Adrenal gland (tissue), 19 donors: ENCODE measurements at places on chromosomes 11 and 22. TPM values are rescaled to one million over a fixed set of nuclear protein-coding genes. Genes with fewer than 3 reads are reported as not detected.

BAIAP2L2 gene
- 0.46 TPM for total RNA-seq

IL17REL gene
- total RNA-seq = not detected

DNA sequence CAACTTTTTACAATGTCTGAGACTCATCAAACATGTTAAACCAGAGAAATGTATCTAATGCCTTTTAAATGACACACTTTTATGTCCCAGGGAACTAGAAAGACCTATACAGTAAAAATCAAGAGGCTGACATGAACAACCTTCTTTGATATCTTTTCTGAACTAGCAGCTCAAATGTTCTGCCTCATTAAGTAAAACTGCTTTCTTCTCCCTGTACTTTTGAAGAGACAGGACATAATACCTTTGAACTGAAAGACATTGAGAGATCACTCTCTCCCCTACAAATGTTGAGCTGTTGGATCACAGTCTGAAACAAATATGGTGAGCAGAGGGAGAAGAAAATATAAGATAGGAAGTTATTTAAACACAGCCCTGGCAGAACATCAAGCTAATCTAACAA lies 123.0 kb downstream of the FAM181B start:
- H3K36me3 ChIP-seq = no peaks in the 10 kb centered on the region
- no peak overlapping the region for H3K27ac ChIP-seq
- no peaks in the 10 kb centered on the region for H3K27me3 ChIP-seq
- DNase-seq = no peak
- H3K4me3 ChIP-seq = no peak overlapping the region

DNA sequence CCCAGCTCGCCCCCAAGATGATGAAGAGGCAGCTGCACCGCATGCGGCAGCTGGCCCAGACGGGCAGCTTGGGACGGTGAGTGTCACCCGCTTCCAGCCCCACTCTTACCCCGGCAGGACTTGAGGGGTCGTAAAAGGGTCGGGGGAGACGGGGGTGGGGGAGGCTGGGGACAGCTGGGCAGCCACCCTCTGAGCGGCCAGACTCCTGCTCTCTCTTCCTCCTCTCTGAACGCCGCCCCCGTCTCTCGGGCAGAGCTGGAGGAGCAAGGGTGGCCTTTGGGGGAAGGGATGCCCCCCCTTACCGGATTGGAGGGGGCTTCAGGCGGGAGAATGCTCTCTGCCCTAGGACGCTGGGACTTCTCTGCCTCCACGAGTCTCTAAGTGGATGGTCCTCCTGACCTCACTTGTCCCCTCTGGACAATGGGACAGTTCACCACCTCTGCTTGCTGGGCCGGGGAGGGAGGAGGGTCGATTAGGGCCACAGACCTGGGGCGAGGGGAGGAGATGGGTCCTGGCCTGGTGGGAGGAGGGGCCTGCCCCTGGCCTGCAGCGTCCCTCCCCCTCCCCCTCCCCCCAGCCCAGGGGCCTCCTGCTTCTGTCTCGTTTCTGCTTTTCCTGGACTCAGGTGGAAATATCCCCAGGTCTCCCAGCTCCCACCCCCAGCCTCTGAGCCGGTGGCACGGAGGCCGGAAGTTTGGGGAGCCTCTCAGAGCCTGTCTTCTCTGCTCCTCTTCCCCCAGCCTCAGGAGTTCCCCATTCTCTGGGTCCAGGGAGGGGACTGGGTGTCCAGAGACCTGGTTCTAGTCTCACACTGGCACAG lies 512 bp downstream of the SH3BP1 start:
- no peak overlapping the region for H3K4me3 ChIP-seq
- H3K27me3 ChIP-seq = no peaks in the 10 kb centered on the region

OR51B5 gene
- total RNA-seq = 1.00 TPM

CHRM4 gene
- not detected for total RNA-seq

DNA sequence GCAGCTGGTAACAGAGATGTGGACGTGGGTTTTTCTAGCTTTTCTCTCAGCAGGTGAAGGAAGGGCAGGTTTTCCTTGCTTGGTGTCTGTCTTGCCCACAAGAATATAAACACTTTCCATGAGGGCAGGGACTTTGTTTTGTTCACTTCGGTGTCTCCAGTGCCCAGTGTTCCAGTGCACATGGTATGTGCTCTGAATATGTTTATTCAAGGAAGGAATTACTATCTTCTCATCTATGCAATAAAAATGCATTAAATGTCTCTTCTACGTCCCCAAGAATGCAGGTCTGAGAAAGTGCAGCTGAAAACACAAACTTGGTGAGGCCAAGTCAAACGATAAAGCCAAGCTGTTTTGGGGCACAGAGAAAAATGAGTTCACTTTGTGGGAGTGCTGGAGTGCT lies 56.3 kb upstream of the PLET1 start:
- no peak overlapping the region for H3K27ac ChIP-seq
- H3K4me1 ChIP-seq = peaks cover 19% of the 10 kb centered on the region
- no peak overlapping the region for H3K4me3 ChIP-seq
- no peaks in the 10 kb centered on the region for H3K27me3 ChIP-seq

MYRF gene
- 0.48 TPM for total RNA-seq

TRIM29 gene
- 1.1 TPM for total RNA-seq

DNA sequence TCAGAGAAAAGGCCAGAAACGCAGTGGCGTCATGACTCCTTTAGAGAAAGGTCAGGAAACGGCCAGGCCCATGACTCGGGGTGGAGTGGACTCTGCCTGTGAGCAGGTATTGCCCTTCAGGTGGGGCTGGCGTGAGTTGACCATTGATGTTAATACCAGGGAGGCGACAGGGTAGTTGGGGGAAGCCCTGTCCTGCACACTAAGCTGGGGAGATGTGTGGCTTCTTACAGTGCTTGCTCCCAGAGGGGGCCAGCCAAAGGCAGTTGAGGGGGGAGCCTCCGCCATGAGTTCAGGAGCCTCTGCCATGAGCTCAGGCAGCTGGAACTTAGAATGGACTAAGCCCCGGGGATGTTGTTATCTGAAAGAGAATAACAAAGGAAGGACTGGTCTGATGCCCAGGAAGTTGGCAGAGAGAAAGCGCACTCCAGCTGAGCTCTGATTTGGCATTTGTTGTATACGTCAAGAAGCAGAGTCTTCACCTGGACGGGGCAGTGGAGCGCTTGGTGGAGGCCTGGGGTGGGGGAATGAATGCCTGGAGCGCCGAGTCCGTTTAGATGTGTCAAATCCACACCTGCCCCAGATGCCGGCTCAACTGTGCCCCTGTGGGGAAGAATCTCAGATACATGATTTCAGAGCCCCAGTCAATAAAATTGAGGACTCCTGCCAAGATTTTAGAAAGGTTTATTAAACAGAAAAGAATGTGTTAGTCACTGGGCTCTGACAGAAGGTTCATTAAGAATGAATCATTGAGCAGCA lies 222.5 kb downstream of the TBC1D22A start:
- no peak for DNase-seq
- no peak overlapping the region for H3K4me3 ChIP-seq
- no peaks in the 10 kb centered on the region for H3K36me3 ChIP-seq
- H3K4me1 ChIP-seq = peaks cover 3% of the 10 kb centered on the region
- no peak overlapping the region for H3K27ac ChIP-seq
- no peaks in the 10 kb centered on the region for H3K27me3 ChIP-seq

DNA sequence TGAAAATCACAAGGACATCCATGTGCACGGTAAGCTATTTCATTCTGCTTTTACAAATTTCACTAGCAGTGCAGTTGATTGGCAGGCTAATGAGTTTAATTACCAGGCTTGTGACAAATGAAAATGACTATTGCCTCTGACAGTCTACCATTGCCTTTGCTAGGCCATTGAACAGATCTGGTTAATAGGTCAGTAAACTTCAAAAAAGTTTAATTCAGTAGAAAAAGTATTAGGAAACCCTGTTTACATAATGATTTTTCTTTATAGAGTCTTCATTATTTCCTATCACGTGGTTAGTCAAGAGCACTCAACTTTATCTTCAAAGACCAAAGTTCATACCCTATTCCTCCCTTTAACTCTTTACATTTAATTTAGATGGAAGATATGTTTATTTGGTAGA lies 77.0 kb downstream of the PRMT3 start:
- H3K4me3 ChIP-seq = no peak overlapping the region
- H3K36me3 ChIP-seq = no peaks in the 10 kb centered on the region
- DNase-seq = no peak
- no peaks in the 10 kb centered on the region for H3K27me3 ChIP-seq
- no peak overlapping the region for H3K27ac ChIP-seq
- no peaks in the 10 kb centered on the region for H3K4me1 ChIP-seq

- H3K27ac ChIP-seq = no peak overlapping the region
- no peaks in the 10 kb centered on the region for H3K27me3 ChIP-seq
- no peaks in the 10 kb centered on the region for H3K4me1 ChIP-seq
- no peak for DNase-seq
- H3K4me3 ChIP-seq = no peak overlapping the region
- peaks cover 96% of the 10 kb centered on the region for H3K36me3 ChIP-seq
These were observed 56.2 kb downstream of the SBF1 start for GRCh38 chr22:50418624-50419023.

GRCh38 chr22:23467721-23468294 lies 112.3 kb downstream of the IGLL1 start:
- no peak for DNase-seq
- H3K27ac ChIP-seq = no peak overlapping the region
- H3K4me3 ChIP-seq = no peak overlapping the region
- H3K36me3 ChIP-seq = no peaks in the 10 kb centered on the region
- H3K4me1 ChIP-seq = no peaks in the 10 kb centered on the region

DNA sequence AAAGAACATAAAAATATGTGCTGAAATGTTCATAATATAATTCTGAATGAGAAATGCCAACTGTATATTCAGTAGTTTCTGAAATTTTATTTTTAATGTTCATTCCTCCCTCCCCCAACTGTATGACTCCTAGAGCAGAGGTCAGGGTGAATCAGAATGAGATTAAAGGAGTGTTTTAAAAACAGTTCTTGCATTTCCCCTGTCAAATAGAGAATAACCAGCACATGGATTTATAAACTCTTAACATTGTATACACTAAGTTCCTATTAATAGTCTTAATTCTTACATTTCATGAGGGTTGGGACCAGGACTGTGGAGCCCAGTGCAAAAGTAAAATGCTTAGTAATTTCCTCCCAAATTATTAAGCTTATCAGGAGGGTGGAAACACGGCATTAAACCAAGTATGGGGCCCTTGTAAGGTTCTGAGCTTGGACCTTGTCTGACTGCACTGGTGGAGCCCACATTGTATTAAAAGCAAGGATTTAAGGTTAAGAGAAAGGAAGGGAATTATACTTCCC lies 474.6 kb upstream of the RAG2 start:
- H3K4me1 ChIP-seq = no peaks in the 10 kb centered on the region
- no peak overlapping the region for H3K4me3 ChIP-seq
- H3K27ac ChIP-seq = no peak overlapping the region

DNA sequence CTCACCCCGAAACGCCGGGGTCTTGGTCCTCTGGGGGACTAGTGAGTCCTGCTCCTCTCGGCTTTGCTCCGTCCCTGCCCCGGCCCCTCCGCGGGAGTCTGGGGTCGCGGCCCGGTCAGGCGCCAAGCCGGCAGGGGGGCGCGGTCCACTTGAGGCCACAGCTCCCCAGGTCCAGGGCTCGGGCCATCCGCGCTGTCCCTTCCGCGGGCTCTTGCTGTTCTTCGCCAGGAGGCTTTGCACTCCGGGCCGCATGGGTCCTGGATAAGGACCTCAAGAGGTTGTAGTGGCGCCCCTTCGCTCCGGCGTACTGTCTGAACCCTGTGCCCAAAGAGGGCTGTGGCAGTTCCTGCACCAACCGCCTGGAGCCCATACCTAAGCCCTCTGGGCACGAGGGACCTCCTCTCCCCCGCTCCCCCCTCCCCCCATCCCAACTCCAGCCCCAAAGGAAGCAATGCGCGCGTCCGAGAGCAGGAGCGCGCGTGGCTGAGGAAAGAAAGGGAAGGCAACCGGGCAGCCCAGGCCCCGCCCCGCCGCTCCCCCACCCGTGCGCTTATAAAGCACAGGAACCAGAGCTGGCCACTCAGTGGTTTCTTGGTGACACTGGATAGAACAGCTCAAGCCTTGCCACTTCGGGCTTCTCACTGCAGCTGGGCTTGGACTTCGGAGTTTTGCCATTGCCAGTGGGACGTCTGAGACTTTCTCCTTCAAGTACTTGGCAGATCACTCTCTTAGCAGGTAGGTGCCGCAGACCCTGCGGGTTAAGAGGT lies at the start of gene ADM:
TSS of gene ADM (plus strand) at position 579 of the 767 bp plus-strand sequence. CDS start 628 bp downstream, outside the sequence.
- peak within 1 kb of the TSS; percentile 22 for H3K4me3 ChIP-seq
- no peaks in the 10 kb centered on the region for H3K36me3 ChIP-seq
- no peaks in the 10 kb centered on the region for H3K27me3 ChIP-seq

RAG2 gene
- not detected for total RNA-seq

- no peaks in the 10 kb centered on the region for H3K27me3 ChIP-seq
- H3K4me1 ChIP-seq = no peaks in the 10 kb centered on the region
- H3K36me3 ChIP-seq = no peaks in the 10 kb centered on the region
- no peak for DNase-seq
- no peak overlapping the region for H3K4me3 ChIP-seq
These were observed 889 bp downstream of the NUDT8 start for GRCh38 chr11:67628710-67629385.

GRCh38 chr11:26011474-26011873 lies 320.5 kb upstream of the ANO3 start:
- H3K4me1 ChIP-seq = no peaks in the 10 kb centered on the region
- no peak overlapping the region for H3K27ac ChIP-seq
- no peak for DNase-seq
- no peak overlapping the region for H3K4me3 ChIP-seq

ARL14EP gene
- 26.4 TPM for total RNA-seq

- DNase-seq = no peak
- no peaks in the 10 kb centered on the region for H3K36me3 ChIP-seq
- no peaks in the 10 kb centered on the region for H3K27me3 ChIP-seq
- no peak overlapping the region for H3K4me3 ChIP-seq
These were observed 10.5 kb upstream of the NFAM1 start for GRCh38 chr22:42442748-42443147.

- H3K4me1 ChIP-seq = peaks cover 90% of the 10 kb centered on the region
- peak overlapping the region; percentile 87 for H3K27ac ChIP-seq
- no peak overlapping the region for H3K4me3 ChIP-seq
- DNase-seq = peak; percentile 58
- no peaks in the 10 kb centered on the region for H3K27me3 ChIP-seq
These were observed 18.1 kb downstream of the PACSIN2 start for GRCh38 chr22:42996646-42997365.

DNA sequence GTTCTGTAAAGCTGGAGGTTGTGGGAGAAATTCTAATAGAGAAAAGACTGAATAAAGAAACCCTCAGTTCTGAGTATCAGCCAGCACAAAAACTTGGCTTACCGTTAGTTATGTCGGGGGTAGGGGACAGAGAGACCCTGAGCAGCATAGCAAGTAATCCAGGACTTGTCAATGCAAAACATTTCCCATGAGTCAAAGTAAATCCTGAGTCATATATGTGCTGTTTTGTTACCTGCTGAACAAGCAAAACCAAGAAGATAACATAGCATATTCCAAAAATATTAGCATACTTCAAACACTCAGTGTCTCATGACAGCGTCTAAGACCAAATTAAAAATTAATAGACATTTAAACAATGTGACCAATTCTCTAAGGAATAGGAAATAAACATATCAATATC lies 75.1 kb upstream of the LUZP2 start:
- no peak overlapping the region for H3K27ac ChIP-seq
- no peaks in the 10 kb centered on the region for H3K36me3 ChIP-seq
- DNase-seq = no peak
- H3K4me3 ChIP-seq = no peak overlapping the region

POU2AF2 gene
- total RNA-seq = not detected

SLC15A3 gene
- total RNA-seq = 27.9 TPM
